T-helper 9 cell (primary cell): ENCODE measurements at places on chromosomes 1 and 21.

GRCh38 chr21:32021319-32021994 lies 148.6 kb downstream of the HUNK start:
- DNase-seq, result no peak

DNA sequence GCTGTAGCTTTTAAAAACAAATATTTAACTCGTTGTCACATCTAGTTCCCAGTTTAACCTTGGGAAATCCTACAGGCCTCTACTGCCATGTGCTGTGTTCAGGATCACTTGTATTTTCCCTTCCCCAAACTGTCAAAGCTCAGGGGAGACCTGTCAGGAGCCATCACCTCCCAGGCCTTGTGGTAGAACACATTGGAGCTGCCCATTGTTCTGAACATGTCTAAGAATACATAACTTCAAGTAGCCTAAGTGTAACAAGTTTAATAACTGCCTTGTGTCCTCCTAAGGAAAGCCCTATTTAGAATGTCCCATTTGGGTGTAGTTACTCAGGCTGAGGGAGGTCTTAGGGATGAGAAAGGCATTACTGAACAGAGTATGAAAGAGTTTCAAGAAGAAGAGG lies 28.6 kb upstream of the PIGC start:
- DNase-seq, result no peak

- no peak for DNase-seq
Measured at GRCh38 chr1:9317591-9318417, 25.1 kb downstream of the SPSB1 start.

GRCh38 chr1:41773842-41774241 lies 144.9 kb downstream of the HIVEP3 start:
- no peak for DNase-seq

DNA sequence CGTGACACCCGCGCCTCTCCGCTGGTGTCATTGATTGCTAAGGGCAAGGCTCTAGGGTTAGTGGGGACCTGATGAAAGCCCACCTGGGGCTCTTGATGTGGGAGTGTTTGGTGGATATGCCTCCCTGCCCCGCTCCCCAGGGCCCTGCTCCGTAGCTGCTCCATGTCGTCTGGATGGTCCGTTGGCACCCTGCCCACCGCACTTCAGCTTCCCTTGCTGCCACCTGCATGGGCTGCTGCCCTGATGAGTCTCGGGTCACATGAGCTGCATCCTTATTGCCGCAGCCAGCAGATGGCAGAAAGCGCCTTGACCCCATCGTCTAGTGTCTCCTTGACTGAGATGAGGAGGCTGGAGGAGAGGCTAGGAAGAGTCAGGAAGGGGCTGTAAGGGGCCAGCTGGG lies 439.4 kb downstream of the CAMTA1 start:
- DNase-seq, result no peak

DNA sequence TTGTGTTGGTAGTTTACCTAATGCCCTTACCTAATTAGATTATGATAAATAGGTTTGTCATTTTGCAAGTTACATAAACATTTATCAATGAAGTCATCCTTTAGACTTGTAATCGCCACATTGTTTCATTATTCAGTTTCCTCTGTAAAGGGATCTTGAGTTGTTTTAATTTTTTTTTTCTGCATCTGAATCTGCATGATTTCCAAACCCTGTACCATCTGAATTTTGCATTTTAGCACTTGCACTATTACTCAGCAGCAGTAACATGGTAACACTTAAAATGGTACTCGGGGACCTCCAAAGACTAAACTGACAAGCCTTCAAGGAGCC lies 12.4 kb downstream of the TARDBP start:
- no peak for DNase-seq

GRCh38 chr1:183472488-183473216 lies at the start of gene SMG7:
TSS of gene SMG7 (plus strand) at chr1:183472499. CDS start at chr1:183472621, 122 bp downstream.
- DNase-seq, result peak; percentile 51

GRCh38 chr1:160752924-160753323 lies 13.9 kb downstream of the SLAMF7 start:
- DNase-seq, result no peak
